Stimulated activated CD4-positive, alpha-beta T cell treated with anti-CD3 and anti-CD28 coated beads, Interleukin-1b, Interleukin-23, amount 100 ng/mL, for 1 hour (primary cell): ENCODE measurements at places on chromosomes 5 and 9.

DNA sequence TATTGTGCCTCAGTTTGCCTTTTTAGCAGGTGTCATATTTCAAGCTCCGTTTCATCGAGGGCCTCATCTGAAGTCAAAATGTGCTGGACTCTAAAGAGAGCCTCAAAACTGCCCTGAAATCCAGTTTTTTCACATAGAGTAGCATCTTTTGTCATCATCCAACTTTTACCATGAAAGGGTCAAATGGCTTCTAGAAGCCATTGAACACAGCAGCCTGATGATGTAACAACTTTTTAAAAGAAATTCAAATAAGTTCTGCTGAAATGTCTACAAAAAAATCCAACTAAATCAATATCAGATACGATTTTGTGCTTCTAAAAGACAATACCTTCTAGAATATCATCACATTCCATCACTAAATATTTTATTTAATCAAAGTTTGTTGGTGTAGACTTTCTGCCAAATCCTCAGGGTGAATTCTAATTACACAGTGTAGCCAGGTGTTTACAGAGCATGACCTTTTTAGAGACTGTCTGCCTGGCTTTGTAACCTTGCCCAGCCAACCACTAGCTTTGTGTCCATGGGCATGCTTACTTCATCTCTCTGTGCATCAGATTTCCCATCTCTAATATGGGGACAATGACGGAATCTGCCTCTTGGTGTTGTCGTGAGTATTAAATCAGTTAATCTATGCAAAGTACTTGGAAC is 505.0 kb downstream of the EBF1 start:
- DNase-seq = no peak

DNA sequence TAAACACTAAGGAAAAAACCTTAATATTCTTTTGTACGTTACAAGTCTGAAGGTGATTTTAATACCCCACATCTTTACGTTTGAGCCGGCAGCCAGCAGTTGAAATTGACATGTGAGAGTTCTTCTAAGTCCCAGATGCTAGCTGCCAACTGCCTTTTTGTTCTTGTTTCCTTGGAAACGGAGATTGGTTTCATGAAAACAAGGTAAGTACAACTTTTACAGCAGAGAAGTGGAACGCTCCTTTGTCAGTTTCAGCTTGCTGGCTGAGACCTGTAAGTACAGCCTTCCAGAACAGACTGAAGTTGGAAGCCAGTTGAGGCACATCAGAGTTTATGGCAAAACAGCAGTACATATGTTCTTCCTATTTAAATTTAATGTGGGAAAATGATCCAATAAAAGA is 1018.4 kb upstream of the ARRDC3 start:
- no peak for DNase-seq

DNA sequence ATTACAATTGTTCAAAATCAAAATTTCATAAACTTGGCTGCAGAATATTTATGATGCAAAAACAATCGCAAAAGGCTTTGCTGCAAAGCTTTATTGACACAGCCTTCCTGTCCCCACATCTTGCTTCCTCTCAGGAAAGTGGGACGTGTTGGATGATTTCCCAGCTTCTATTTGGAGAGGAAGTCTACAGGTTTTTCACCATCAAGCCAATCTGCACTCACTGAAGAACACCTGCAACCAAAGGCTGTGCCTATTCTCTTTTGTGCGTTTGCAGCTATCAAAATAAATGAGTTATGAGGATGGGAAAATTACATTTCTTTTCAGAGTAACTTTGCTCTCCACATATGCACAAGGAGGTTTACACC is 214.4 kb downstream of the PLK2 start:
- no peak for DNase-seq

- DNase-seq = no peak
These were observed 37.2 kb downstream of the NCS1 start for GRCh38 chr9:130209422-130209821.

GRCh38 chr5:107570805-107571531 is 99.8 kb downstream of the EFNA5 start:
- no peak for DNase-seq
